Cardiac fibroblast (primary cell): ENCODE measurements at places on chromosomes 13 and 19.

DNA sequence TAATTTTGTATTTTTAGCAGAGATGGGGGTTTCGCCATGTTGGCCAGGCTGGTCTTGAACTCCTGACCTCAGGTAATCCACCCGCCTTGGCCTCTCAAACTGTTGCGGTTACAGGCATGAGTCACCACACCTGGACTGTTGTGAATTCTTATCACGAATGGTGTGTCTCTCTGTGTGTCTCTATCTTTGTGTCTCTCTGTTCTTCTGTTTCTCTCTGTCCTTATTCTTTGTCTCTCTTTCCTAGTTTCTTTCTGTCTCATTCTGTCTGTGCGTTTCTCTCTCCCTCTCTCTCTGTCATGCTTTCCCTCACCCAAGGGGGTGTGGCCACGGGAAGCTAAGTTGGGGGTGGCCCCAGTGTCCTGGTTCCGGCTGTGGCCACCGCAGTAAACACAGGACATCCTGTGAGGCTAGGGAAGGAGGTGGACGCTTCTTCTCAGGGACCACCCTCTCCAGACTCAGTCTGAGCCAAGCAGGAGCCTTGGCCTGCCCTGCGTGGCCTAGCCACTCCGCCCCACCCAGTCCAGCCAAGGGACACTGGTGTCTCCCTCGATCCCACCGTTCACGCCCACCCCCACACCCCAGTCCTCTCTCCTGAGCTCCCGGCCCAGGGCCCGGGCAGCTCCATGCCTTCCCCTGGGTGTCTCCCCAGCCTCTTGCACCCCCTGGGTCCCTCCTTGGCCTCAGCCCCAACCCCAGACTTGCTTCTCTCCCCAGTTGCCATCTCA is 3.9 kb upstream of the PRX start:
- peak; percentile 27 for DNase-seq

DNA sequence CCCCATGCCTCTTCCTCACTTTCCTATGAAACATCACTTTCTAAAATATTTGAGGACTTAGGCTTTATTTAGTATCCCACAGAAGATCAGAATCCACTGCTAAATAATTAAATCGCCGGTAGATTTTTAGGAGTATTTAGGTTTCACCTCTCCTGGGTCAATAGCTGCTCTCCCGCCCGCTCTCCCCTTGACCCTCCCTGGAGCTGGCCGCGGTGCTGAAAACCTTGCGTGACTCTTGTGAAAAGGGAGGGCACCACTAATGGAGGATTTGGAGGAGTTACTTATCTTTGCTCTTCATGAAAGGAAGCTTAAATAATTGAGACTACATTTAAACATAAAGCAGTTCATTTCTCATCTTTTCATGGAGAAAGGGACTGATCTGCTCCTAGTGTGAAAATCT is 14.1 kb downstream of the POU4F1 start:
- DNase-seq: no peak

- no peak for DNase-seq
Observed at GRCh38 chr13:64782466-64782865, 2447.7 kb downstream of the PCDH9 start.

GRCh38 chr13:113616991-113617749 is 32.6 kb downstream of the TFDP1 start:
- no peak for DNase-seq

DNA sequence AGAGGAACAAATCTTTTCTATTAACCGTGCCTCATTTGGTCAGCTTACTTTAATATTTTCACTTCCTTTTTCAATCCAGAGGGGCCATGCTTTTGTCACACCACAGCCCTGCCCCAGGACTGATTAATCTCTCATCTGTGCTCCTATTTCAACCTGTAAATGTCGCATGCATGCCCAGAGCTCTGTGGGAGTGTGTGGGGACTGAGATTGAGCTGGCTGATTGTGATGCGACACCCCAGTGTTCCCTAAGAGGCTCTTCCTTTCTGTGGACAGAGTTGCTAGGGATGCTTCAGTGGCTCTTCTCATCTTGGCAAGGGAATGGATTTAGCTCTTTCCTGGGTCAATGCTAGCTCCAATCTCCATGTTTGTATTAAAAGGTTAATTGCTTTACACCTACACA is 249.6 kb downstream of the TDRD3 start:
- DNase-seq: no peak

DNA sequence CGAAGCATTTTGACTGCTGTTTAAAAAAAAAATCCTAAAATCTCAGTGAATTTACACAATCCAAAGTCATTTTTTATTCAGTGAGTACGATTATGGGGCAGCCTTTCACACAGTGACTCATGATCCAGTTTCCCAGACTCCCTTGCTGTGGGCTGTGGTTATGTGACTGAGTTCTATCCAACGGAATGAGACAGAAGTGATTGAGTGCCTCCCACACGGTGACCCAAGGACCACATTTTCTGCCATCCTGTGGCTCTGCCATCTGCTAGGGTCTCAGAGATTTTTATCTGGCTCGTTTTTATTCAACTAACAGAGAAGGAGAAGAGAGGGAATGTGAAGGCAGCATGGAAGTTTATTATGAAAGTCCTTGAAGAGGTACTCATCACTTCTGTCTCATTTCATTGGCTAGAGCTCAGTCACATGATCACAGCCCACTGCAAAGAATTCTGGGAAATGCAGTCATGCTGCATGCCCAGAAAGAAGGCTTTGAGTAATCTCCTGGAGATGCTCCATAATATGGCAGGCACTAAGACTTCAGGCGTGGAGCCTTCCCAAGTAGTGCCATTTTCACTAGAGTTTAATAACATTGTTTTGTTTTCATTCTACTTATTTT is 999.4 kb downstream of the UQCRFS1 start:
- DNase-seq: no peak

DNA sequence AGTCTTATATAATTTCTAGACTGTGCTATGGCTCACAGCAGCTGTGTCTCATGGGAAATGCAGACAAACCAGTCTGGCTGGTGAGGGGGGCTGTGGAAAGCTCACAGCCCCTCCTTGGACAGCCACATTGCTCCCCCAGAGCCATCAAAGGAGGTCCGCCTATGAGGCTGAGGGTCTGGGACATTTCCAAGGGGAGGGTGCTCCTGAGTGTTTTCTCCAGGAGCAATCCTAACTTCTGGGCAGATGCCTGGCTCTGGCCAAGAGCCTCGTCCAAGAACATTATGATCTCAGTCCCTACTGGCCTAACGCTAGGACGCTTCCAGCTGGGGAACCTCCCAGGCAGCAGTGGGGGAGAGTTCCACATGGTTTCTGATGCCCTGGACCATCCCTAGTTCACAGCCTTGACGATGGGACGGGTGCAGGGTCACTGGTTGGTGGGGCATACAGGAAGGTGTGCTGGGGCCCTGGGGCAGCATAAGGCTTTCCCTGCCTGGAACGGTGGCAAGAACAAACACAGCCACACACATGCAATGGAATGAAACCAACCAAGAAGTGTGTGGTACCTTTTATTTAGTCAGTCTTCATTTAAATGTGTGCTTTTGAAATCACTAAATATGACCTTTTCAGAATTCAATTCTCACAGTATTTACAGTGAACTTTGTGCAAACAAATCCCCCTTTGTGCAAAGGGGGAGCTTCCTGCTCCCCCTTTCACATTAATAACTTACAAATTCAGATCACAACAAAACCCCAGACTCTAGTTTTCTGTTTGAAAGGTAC is 60.6 kb downstream of the CDADC1 start:
- DNase-seq: peak; percentile 71

- no peak for DNase-seq
Observed at GRCh38 chr19:18118420-18119012, 20.9 kb downstream of the MAST3 start.
